Activated gamma-delta T cell (primary cell): ENCODE measurements at places on chromosomes 4 and X.

- DNase-seq = no peak
Measured at GRCh38 chrX:131734621-131735020, 190.7 kb downstream of the OR13H1 start.

- no peak for DNase-seq
Measured at GRCh38 chrX:3216581-3217180, 129.8 kb downstream of the MXRA5 start.

- no peak for DNase-seq
Measured at GRCh38 chr4:45408996-45409395, 682.6 kb upstream of the GNPDA2 start.

GRCh38 chrX:133838761-133839676 is 146.4 kb downstream of the GPC3 start:
- DNase-seq = no peak
